ENCODE measurements at places on chromosomes 4 and X. TPM values are rescaled to one million over a fixed set of nuclear protein-coding genes. Genes with fewer than 3 reads are reported as not detected.

ATP5ME gene
- polyA plus RNA-seq = 298 TPM

MAGED4 gene
- 31.7 TPM for polyA plus RNA-seq

CTBP1 gene
- 125 TPM for polyA plus RNA-seq

CSTF2 gene
- 10.1 TPM for polyA plus RNA-seq

OCIAD2 gene
- polyA plus RNA-seq = 34.7 TPM

CDX4 gene
- not detected for polyA plus RNA-seq

PSAPL1 gene
- polyA plus RNA-seq = not detected

FGD1 gene
- 19.6 TPM for polyA plus RNA-seq

COX7B gene
- polyA plus RNA-seq = 264 TPM

CENPC gene
- polyA plus RNA-seq = 12.7 TPM

ALB gene
- 147 TPM for polyA plus RNA-seq

GPR173 gene
- 5.7 TPM for polyA plus RNA-seq

SLC25A6 gene
- polyA plus RNA-seq = 513 TPM

CISD2 gene
- polyA plus RNA-seq = 25.4 TPM

ADGRA3 gene
- 44.5 TPM for polyA plus RNA-seq

ADH7 gene
- 0.38 TPM for polyA plus RNA-seq

TIMM17B gene
- 29.3 TPM for polyA plus RNA-seq

LNX1 gene
- 2.7 TPM for polyA plus RNA-seq

SHROOM2 gene
- 1.7 TPM for polyA plus RNA-seq

ACE2 gene
- not detected for polyA plus RNA-seq

ZIC3 gene
- 0.05 TPM for polyA plus RNA-seq

CT55 gene
- polyA plus RNA-seq = 0.14 TPM

UGT2B11 gene
- not detected for polyA plus RNA-seq

PNMA6A gene
- polyA plus RNA-seq = 3.3 TPM

FABP2 gene
- polyA plus RNA-seq = 0.08 TPM

DIPK2B gene
- polyA plus RNA-seq = 14.8 TPM

MXRA5 gene
- 42.8 TPM for polyA plus RNA-seq

SCRG1 gene
- polyA plus RNA-seq = 1.4 TPM

FAM47E gene
- 1.2 TPM for polyA plus RNA-seq

IL3RA gene
- polyA plus RNA-seq = 24.5 TPM

PNMA6F gene
- not detected for polyA plus RNA-seq

HTRA3 gene
- polyA plus RNA-seq = 61.7 TPM

F9 gene
- not detected for polyA plus RNA-seq

TSPAN7 gene
- 121 TPM for polyA plus RNA-seq

SOWAHD gene
- 0.41 TPM for polyA plus RNA-seq

ATP11C gene
- polyA plus RNA-seq = 15.4 TPM

ARSJ gene
- 6.1 TPM for polyA plus RNA-seq

POU3F4 gene
- 0.04 TPM for polyA plus RNA-seq

FRAS1 gene
- polyA plus RNA-seq = 5.7 TPM

XAGE2 gene
- polyA plus RNA-seq = not detected

SLC16A2 gene
- polyA plus RNA-seq = 44.3 TPM

AMBN gene
- polyA plus RNA-seq = not detected

AKAP14 gene
- polyA plus RNA-seq = not detected
